ENCODE measurements at places on chromosomes 6 and 20.

GRCh38 chr6:11201772-11202512, 30.5 kb downstream of the NEDD9 start:
- no peak for DNase-seq

DNA sequence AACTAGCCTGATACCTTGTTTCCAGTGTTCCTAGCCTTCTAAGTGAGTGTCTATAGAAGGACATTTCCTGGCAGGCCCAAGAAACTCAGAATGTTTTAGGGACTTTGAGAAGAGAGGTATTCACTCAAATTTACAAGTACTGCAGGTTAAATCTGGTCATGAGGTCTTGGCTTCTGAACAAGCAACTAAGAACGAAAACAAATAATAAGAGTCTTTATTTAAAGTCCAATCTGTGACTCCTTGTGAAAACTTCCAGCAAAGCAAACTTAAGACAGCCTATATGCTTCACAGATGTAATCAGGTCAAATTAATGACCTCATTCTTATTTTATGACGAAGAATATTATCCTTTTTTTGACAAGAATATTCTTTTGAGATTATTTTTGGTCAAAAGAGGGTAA, 79.4 kb upstream of the PRSS16 start:
- DNase-seq = no peak

- DNase-seq = peak; percentile 28
Measured at GRCh38 chr6:40308533-40309306, 278.4 kb downstream of the LRFN2 start.

DNA sequence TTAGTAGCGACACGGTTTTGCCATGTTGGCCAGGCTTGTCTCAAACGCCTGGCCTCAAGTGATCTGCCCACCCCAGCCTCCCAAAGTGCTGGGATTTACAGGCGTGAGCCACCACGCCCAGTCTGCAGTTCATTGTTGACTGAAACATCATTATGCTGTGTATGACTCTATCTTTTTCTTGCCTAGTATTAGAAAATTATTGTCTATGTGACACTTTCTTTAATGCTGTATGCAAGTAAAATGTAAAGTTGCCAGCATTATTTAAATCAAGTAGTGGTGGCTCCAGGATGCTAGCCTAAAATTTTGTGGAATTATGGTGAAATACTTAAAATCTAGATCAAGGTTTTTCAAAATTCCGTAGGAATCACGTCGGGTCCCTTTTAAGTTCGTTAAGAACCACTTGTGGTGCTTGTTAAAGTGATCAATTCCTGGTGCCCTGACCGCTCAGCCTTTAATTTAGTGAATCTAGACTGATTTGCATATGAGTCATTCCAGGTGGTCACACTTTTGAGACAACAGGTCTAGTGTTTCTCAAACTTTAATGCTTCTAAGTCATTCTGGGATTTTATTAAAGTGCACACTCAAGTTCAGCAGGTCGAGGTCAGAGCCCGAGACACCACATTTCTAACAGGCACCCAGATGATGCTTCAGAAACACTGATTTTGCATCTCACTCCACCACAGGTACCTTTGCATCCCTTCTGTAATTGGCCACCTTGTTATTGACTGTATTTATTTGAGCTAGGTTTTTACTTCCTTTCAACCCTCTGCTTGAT, 132.6 kb upstream of the MTHFD1L start:
- DNase-seq = no peak

GRCh38 chr6:155832596-155832995, 377.0 kb upstream of the NOX3 start:
- no peak for DNase-seq

DNA sequence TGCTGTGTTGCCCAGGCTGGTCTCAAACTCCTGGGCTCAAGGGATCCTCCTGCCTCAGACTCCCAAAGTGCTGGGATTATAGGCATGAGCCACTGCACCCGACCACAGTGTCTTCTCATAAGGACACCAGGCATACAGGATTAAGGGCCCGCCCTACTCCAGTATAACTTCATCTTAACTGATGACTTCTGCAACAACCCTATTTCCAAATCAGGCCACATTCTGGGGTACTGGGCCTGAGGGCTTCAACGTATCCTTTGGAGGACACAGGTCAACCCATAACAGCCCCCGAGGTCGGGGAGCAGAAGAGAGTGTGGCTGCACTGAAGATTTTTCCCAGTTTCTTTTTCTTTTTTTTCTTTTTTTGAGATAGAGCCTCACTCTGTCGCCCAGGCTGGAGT, 39.7 kb downstream of the SUN5 start:
- DNase-seq = no peak

GRCh38 chr6:42971746-42972327, 7.1 kb downstream of the PEX6 start:
- no peak for DNase-seq

- peak; percentile 19 for DNase-seq
Measured at GRCh38 chr6:163249651-163250101, 164.8 kb upstream of the QKI start.

GRCh38 chr20:43863821-43864544, 50.7 kb upstream of the TOX2 start:
- no peak for DNase-seq

GRCh38 chr6:84512391-84512790, 252.0 kb downstream of the TBX18 start:
- DNase-seq = no peak

- no peak for DNase-seq
Measured at GRCh38 chr20:37274851-37275524, 13.4 kb upstream of the GHRH start.

DNA sequence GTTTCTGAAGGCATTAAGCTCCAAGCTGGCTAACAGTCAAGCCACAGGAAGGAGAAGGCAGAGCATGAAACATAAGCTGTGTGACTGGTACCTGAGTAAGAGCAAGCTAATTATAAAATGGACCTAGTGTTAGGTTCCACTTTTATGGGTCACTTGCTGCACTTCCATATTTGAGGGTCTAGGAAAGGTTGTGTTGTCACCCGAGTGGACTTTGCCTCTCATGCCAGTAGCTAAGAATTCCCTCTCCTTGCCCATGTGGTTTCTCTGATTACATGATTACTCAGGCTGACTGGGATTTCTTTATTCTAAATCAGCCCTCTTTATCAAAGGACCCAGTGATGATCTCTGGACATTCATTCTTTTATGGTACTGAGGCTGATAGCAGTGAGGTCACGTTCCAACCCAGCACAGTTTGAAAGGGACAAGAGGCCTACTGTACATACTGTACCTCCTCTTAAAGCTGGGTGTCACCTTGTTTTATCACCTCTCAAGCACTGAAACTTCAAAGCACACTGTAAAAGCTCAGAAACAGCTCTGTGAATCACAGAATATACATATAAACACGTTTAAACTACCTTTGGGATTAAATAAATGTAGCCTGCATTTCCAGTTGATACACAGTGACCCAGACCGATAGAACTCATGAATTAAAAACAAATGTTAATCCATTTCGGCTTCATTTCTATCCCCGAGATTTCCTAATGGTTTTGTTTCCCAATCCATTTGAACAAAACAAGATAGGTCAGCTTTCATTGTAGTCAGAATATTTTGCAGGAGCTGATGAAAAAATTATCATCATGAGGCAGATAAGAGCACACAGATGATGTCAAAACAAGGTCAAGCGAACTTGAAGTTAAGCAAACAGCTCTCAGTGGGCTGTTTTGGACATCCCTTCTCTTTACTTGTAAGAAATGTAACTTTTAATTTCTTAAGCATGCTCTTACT, 96.5 kb downstream of the ALDH8A1 start:
- no peak for DNase-seq

- DNase-seq = no peak
Measured at GRCh38 chr20:23856736-23857135, 22.8 kb downstream of the CST5 start.

- no peak for DNase-seq
Measured at GRCh38 chr20:3930265-3931206, 41.3 kb downstream of the PANK2 start.

- DNase-seq = no peak
Measured at GRCh38 chr6:34993213-34993612, 104.2 kb downstream of the ANKS1A start.

All from NCI-H2029 (cell line).